ENCODE measurements at places on chromosomes 12 and 14.
A peak's percentile ranks its signal among the peaks of the same experiment; 100 is the strongest.

DNA sequence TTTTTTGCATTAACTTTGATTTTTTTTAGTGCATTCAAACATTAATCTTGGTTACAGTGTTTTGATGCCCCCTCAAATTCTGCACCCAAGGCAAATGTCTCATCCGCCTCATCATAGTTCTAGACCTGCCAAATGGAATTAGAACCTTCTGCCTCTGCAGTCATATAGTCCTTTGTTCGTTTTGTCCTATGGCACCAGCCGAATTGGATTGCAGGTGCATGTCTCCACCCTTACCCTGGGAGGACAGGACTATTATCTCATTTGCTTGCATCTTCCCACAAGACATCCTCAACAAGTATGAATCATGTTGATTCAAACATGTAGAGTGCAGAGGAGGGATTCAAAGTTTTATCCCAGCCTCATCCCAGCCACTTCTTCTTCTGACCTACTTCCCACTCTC is 579.1 kb downstream of the VRK1 start:
- no peak for DNase-seq

- DNase-seq: no peak
Observed at GRCh38 chr12:59890896-59891579, 295.2 kb downstream of the SLC16A7 start.

DNA sequence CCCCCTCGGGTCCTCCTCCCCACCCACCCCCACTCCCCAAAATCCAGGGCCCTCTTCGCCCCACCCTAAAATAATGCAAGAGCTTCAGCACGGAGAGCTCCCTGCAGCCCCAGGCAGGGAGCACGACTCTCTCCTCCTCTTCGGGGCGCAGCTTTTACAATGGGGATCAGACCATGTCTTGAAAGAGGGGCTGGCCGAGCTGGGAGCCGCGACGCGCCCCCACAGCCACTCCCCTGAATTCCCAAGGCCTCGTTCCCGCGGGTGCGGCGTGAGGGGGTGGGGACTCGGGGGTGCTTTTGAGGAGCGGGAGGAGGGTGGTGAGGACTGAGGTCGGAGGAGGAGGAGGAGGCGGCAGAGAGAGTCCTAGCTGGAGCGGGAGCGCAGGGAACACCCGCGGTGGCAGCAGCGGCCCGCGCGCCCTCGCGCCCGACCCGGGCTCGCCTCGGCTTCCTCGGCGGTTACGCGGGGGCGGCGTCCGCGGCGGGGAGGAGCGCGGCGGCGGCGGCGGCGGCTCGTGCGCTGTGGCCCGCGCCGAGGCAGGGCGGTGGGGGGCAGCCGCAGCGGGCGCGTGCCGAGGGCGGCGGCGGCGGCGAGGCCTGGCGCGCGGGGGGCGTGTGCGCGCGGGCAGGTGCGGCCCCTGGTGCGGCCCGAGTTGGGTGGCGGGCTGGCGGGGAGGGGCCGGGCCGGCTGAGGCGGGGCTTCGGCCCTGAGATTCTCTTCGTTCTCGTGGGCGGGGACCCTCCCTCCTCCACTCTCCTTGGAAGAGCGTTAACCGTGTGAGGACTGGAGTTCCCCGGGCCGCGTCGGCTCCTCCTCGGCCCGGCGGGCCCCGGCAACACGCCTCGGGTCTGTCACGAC is at the start of gene ANKS1B:
Gene ANKS1B (minus strand): TSS at position 666 of the 858 bp plus-strand sequence. CDS start 699 bp downstream, outside the sequence.
- peak; percentile 51 for DNase-seq

DNA sequence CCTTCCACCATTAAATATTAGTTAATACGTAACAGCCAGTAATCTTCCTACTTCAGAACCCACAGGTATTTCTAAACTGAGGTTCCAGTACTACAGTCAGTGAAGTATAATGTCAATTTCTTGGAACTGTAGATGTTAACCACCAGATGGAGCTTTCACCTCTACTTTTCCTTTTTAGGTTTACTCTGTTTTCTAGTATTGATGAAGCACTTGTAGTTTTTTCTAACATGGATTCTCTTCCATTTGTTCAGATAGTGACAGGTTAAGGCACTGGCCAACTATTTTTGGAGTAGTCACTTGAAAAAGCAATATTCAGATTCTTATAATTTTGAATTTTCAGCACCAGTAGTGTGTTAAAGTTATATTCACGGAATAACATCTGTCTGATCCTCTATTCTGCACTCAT is 4.6 kb upstream of the SEC23A start:
- DNase-seq: peak; percentile 49

DNA sequence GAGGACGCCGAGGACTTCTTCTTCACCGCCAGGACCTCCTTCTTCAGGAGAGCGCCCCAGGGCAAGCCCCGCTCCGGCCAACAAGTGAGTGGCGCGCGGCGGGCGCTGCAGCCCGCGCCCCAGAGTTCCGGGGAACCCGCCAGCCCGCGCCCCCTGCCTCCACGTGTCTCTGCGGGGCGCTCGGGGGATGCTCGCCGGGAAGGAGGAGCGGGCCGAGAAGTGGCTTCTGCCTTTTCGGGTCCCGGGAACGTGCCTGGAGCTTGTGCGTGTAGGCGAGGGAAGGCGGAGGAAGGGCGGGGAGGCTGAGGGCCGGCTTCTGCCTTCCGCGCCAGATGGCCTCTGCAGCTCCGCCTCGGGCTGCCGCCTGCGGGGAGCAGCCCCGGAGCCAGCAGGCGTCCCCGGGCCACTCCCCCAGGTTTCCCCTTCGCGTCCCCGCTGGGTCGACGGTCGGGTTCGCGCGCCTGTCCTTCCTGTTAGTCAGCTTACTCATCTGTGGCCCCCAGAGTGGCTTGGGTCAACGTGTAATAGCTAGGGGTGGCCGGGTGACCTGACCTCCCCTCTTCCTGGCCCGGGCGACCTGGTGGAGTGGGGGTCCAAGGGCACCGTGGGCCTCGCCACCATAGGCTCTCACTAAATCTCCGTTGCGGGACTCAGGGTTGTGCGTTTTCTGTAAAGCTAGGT is 505 bp downstream of the RASSF3 start:
- no peak for DNase-seq

DNA sequence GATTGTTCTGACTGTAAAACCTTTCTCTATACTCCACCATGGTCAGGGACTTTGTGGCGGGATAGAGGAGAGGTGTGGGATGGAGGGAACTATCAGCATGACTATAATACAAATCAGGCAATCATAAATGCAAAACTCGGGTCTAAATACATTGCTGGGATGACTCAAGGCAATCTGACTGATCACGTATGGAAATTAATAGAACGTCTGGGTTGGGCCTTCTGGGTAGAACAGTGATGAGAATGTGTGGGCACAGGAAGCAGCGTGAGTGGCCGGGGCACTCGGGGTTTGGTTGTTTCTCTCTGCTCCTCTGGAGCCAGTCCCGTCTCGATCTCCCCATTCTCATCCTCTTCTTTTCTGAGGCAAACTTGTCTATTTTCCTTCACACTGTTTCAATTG is 485.8 kb downstream of the VRK1 start:
- no peak for DNase-seq

DNA sequence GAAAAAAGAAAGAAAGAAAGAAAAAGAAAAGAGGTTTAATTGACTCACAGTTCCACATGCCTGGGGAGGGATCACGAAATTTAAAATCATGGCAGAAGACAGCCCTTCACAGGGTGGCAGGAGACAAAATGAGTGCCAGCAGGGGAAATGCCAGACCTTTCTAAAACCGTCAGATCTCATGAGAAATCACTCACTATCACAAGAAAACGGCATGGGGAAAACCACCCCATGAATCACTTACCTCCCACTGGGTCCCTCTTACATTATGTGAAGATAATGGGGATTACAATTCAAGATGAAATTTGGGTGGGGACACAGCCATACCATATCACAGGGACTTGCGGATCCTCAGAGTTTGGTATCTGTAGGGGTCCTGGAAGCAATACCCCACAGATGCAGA is 16.3 kb upstream of the EGLN3 start:
- no peak for DNase-seq

GRCh38 chr14:91129261-91129660 is 15.4 kb downstream of the DGLUCY start:
- no peak for DNase-seq

DNA sequence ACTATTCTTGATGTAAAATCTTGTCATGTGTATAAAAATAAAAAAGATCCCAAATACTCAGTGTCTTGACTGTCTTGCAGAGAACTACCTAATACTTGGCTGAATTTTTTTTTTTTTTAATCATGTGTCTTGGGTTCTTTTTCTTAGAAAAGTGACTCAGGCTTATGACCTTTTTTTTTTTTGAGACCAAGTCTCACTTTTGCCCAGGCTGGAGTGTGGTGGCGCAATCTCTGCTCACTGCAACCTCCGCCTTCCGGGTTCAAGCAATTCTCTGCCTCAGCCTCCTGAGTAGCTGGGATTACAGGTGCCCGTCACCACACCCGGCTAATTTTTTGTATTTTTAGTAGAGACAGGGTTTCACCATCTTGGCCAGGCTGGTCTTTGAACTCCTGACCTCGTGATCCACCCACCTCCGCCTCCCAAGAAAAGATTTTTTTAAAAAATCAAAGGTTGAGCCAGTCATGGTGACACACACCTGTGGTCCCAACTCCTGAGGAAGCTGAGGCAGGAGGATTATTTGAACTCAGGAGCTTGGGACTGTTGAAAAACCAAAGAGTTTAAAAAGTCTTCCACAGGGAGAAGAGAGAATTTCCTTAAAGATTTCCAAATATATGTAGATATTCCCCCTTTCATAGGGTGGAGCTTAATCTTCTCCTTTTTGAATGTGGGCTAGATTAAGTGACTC is 17.7 kb upstream of the TDG start:
- DNase-seq: no peak

DNA sequence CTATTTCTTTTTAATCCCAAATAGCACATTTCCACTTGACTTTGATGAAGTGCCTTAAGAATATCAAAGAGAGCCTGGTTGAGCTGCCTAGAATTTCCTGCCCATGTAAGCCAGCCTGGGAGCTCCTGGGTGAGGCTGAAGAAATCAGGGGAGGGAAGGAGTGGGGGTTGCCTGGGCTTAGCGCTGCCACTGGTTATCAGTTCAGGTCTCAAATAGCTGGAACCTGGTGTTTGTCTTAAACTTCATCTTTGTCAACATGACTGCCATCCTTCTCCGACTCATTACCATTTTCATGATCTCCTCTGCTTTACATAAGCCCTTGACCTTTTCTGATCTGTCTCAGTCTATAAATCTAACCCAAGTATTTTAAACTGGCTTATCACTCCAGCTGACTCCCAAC is 151.5 kb downstream of the TTC8 start:
- no peak for DNase-seq

DNA sequence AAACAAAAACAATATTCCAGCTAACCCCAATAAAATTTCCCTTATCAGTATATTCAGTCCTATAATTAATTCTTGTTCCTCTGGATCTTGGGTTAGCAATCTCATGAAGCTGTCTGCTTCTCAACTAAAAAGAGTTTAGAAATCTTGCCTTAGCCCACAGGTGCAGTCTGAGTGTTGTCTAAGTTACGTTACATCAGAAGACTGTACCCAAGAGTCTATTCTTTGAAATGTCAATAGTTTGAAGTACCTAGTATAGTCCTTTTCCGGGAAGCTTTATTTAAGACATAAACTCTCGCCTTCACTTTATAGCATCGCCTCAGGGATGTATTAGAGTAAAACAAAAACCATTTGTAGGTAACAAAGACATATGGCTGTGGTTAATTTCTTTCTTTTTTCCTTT is 465.1 kb downstream of the FUT8 start:
- no peak for DNase-seq

- DNase-seq: no peak
Observed at GRCh38 chr12:51346581-51346980, at the start of gene CELA1. Gene CELA1 (minus strand): TSS chr12:51346679. CDS start chr12:51346638, 41 bp downstream.

DNA sequence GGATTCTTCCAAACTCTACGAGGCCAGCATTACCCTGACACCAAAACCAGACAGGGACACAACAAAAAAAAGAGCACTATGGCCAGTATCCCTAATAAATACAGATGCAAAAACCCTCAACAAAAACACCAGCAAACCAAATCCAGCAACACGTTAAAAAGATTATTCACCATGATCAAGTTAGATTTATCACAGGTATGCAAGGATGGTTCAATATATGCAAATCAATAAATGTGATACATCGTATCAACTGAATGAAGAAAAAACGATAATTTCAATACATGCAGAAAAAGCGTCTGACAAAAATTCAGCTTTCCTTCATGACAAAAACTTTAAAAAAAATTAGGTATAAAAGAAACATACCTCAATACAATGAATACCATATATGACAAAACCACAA is 99.9 kb downstream of the CEP83 start:
- no peak for DNase-seq
